ENCODE measurements at places on chromosomes 7 and 10.

GRCh38 chr7:107944411-107945169, 53.6 kb downstream of the DLD start:
- DNase-seq, result no peak

DNA sequence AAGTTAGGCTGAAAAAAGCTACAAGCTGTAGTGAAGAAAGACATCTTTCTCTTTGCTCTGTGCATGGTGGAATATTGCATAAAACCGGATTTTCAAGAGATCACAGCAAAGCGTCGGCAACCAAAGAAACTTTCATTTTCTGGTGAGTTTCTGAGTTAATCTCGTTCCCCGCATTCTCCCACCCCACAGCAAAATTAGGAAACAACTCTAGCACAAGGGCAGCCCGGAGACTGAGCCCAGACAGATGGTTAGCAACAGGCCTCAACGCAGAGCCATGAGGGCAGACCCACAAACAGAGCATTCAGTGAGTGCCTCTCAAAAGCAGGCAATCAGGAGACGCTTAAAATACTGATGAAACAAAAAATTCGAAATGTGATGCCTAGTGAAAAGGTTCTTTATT, 396.1 kb upstream of the KLF6 start:
- no peak for DNase-seq

GRCh38 chr10:62619413-62619738, 185.1 kb upstream of the ADO start:
- no peak for DNase-seq

GRCh38 chr10:47023237-47024045, 112.2 kb downstream of the PTPN20 start:
- DNase-seq, result peak; percentile 40

- DNase-seq, result no peak
These were observed 35.0 kb downstream of the PRR15 start for GRCh38 chr7:29598613-29599012.

DNA sequence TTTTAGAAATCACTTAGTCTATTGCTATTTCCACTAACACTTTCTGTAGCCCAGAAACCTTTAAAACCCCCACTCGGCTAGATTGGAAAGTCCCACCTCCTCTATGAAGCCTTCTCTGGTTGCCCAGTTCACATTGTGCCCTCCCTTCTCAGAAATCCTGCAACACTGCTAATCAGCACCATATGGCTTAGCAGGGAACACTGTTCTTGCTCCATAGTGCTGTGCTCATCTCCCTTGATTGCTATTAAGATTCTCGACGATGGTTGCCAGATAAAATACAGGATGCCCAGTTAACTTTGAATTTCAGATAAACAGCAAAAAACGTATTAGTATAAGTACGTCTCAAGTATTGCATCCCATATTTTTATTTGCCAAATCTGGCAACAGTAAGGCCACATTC, 40.1 kb upstream of the XPNPEP1 start:
- no peak for DNase-seq

GRCh38 chr10:70359017-70359550, 23.3 kb downstream of the LRRC20 start:
- DNase-seq, result no peak

DNA sequence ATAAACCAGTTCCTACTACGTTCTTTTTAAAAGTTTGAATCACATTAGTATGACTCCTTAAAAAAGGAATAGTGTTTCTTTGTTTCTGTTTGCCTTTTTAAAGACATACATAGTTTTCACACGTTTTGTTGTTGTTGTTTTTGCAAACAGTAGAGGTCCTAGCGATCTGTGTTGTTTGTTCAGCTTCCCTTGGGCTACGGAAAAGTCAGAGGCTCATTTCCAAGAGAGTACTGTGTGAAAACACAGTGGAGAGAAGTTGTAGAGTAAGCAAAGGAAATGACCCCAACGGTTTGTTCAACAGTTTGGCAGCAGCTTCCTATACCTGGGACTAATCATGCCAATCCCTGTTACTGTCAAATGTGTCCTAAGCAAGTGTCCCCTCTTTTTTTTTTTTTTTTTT, 87.1 kb upstream of the STEAP1 start:
- no peak for DNase-seq

DNA sequence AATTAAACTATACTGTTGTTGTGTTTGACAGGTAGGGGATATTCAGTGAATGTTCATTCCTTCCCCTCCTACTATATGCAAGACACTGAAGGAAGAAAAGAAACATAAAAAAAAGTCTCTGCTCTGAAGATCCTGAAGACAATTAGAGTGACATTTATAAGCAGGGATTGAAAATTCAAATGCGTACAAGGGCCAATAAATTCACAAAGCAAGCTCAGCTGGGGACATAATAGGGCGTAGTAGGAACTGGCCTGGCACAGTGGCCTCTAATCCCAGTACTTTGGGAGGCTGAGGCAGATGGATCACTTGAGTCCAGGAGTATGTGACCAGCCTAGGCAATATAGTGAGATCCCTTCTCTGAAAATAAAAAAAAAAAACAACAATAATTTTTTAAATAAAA, 104.9 kb upstream of the KMT2E start:
- no peak for DNase-seq

DNA sequence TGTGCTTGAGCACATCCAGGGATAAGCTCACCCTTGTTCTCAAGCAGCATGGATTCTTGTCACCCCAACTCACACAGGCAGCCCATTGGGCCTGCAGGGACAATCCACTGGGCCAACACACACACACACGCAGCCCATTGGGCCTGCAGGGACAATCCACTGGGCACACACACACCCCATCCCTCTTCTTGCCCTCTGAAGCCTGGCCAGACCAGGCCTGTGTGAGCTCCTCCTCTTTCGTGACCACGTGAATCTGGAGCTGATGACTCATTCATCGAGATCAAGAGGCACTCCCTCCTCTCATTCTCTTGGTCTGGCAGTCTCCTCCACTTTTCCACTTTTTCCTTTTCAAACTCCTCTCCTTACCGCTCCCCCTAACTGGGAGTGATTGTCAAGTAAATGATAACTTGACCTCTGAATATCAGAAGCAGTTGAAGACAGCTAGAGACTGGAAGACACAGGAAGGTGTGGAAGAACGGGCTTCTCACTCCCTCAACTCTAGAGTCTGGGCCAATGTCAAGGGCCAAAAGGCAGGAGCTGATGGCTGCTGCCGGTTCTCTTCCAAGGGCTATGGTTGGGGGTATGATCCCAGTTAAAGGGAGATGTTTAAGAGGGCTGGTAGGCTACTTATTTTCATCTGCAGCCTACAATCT, 89.7 kb downstream of the HIPK2 start:
- DNase-seq, result no peak

DNA sequence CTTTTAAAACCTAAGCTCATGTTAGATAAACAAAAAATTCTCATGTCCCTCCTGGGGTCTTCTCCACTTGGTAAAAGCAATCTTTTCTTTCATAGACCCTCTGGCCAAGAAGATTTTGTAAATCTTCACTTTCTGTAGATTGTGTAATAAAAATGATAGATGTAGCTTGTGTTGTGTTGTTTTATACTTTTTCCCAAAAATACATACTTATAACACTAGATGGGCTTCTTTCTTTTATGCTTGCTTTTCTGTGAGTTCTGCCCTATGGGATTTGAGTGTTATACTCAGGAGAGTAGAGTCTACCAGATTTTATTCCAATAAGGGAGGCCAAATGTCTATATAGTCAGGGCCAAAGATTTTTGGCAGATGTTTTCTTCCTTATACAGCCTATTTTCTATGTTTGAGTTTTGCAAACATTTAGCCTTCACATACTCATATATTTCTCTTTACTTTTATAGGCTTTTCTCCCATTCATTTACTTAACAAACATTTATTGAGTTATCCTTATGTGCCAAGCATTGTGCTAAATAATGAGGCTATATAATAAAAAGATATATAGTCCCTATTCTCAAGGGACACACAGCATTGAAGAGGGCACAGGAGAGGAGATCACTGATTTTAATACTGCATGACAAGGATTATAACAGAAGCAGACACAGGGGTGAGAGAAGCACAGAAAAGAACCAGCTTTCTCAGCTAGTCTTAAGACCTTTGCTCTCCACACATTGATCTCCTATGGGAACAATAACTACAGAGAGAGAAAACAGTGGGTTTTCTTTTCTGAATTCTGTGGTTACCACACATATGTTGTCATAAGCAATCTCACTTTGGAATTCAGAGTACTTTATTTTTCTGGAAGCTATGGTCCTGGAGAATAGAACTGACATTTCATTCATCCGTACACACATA, 58.0 kb upstream of the PNLIP start:
- DNase-seq, result no peak

GRCh38 chr10:103696411-103697145, 158.8 kb downstream of the SH3PXD2A start:
- peak; percentile 78 for DNase-seq

GRCh38 chr7:135993950-135994349, 16.8 kb upstream of the MTPN start:
- DNase-seq, result no peak

- DNase-seq, result no peak
These were observed 28.0 kb downstream of the PRSS2 start for GRCh38 chr7:142798451-142799436.

DNA sequence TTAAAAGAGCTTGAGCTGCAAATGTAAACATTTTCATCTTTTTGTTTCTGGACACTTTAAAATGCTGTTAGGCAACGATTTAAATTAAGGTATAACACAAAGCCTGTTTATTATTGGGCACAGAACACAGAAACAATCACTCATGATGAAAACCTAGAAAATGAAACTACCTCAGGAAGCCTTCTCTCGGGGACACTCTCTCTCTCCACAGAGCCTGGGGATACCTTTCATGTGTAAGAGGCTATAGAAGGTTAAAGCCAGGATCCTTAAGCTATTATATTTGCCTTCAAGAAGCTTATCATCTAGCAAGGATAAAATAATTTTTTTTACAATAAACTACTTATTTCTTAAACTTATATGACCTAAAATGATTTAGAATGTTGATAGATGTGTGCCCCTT, 194.1 kb downstream of the SKAP2 start:
- DNase-seq, result no peak

Measured in psoas muscle (tissue), 8 donors.